ENCODE measurements at places on chromosomes 1 and 21.

DNA sequence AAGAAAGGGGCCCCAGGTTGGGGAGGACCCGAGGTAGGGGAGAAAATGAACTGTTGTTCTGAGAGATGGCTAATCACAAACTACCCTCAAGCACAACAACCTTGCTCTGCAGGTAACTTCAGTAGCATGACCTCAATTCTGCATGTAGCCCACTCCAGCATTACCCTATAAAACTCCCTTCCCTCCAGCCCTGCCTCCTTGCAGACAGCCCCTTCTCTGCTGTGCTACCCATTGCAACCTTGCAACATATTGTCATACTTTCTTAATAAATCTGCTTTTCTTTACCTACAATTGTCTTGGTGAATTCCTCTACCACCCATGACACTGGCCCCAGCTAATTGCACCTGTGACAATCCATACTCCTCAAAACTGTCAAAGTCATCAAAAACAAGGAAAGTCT lies 428.9 kb downstream of the MATN1 start:
- no peak for DNase-seq

GRCh38 chr1:77188770-77189169 lies 30.5 kb downstream of the PIGK start:
- no peak for DNase-seq

GRCh38 chr1:100455478-100456072 lies 82.4 kb upstream of the GPR88 start:
- DNase-seq = no peak

- DNase-seq = no peak
Observed at GRCh38 chr1:218207194-218207593, 77.9 kb upstream of the RRP15 start.

DNA sequence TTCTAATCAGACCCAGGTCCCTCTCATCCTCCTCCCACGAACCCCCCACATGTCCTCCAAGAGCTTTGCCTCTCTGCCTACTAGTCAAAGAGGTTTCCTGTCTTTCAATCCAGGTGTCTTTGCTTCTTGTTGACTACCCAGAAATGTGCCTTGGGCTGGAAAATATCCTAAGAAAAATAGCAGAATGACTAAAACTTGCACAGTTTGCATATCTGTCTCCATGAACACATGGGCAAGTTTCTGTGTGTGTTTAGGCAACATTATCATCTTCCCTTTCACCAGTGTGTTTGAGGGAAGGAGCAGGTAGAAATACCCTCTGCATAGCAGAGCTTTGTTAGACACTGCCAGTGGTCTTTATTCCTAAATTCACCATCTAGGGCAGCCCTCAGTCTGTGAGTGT lies 1.5 kb downstream of the C1orf116 start:
- no peak for DNase-seq

- no peak for DNase-seq
Observed at GRCh38 chr21:45296638-45297037, 8.9 kb upstream of the POFUT2 start.

- DNase-seq = no peak
Observed at GRCh38 chr1:68220420-68220819, 11.9 kb downstream of the WLS start.

DNA sequence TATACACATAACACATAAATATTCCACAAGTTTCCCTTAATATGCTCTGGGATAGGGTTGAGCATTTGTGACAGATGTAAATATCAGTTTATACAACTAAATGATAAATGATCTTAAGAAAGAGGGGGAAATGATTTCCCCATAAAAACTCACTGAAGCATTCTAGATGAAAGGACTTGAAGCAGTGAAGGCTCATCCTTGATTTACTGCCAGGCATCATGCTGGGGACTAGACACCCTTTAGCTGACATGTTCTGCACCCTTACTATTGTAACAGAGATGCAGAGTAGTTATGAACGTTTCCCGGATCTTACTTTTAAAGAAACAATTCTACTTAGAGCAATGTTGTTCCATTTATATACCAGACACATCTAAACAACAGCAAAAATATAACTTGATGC lies 235.8 kb downstream of the PTGER3 start:
- no peak for DNase-seq

DNA sequence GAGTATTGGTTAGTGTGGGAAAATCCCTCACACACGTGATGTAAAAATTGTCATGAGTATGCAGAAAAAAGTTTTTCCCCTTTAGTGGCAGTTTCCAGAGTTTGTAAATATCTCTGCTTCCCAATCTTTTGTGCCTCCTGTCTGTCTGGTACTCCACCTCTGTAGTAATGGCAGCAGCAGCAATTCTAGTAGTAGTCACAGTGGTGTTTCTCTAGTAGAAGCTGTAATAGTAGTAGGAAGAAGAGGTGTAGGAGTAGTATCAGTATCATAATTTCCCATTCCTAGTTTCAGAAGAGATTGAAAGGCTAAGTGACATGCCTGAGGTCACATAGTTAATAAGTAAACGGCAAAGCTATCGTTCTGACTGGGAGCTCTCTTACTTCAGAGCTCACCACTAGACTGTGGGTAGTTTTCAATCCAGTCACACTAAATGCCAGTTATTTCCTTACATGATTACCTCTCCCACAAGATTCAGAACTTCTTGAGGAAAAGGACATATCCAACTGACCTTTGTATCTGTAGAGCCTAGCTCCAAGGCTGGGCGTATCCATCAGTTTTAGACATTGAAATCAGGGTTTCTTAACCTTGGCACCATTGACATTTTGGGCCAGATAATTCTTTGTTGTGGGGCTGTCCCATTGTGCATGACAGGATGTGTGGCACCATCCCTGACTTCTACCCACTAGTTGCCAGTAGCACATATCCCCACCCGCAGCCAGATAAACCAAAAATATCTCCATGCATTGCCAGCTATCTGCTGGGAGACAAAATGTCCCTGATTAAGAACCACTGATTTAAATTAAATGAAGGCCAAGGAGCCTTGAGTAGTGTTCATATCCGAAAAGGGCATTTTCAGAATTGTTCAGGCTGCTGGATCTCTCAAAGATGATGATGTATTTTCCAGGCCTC lies 135.9 kb downstream of the FGGY start:
- DNase-seq = no peak

DNA sequence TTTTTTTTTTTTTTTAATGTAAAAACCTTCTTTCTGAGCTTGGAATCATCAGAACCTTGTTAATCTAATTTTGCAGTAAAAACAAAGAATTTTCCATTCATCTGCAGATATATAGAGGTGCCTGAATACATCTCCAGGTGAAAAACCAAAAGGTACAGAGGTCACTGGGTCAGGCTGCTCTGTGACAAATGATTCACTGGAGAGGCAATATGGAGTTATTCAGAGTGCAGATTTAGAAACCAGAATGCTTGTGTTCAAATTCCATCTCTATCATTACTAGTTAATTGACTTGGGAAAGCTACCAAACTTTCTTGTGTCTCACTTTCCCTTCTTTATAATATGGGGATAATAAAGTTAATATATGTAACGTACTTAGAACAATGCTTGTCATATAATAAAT lies 51.5 kb upstream of the C1orf53 start:
- DNase-seq = no peak

GRCh38 chr1:183365093-183365492 lies 53.1 kb downstream of the NMNAT2 start:
- no peak for DNase-seq

DNA sequence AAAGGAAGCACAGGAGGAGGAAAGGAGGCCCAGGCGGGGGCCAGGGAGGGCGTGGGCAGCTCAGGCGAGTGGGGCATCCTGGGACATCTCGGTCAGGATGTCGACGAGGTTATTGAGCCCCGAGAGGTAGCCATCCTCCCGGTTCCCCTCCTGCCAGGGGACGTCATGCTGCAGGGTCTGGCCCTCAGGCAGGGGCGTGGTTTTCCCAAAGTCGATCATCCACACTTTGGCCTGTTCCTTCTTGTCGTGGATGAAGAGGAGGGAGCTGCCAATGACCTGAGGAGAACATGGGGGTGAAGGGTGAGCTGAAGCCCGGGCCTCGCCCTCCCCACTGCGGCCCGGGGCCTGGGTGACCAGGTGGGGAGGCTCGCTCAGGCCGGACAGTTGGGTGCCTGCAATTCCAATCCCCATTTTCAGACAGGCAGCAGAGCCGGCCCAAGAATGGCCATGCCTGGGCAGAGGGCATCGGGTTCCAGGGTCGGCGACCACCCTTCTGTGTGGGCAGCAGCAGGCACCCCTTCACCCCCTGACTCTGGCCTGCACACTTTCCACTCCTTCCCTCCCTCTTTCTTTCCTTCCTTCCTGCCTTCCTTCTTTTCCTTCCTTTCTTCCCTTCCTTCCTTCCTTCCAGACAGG lies 86.2 kb downstream of the STUM start:
- no peak for DNase-seq

DNA sequence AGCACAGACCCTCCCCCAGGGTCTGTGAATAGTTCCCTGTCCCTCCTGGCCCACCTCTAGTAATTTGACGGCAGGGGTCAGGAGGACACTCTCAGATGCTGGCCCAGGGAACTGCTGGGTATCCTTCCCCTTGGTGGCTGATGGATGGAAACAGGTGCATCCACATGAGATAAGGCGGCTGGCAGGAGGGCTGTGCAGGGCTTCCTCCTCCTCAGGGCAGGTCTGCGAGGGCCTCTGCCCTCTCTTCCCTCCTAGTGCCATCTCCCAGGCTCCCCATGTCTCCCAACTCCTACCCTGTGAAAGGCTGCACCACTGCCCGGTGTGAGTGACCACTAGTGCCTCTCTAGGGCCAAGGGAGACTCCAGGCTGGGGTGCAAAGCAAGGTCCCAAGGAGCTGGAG lies 123.9 kb downstream of the GLIS1 start:
- DNase-seq = no peak

DNA sequence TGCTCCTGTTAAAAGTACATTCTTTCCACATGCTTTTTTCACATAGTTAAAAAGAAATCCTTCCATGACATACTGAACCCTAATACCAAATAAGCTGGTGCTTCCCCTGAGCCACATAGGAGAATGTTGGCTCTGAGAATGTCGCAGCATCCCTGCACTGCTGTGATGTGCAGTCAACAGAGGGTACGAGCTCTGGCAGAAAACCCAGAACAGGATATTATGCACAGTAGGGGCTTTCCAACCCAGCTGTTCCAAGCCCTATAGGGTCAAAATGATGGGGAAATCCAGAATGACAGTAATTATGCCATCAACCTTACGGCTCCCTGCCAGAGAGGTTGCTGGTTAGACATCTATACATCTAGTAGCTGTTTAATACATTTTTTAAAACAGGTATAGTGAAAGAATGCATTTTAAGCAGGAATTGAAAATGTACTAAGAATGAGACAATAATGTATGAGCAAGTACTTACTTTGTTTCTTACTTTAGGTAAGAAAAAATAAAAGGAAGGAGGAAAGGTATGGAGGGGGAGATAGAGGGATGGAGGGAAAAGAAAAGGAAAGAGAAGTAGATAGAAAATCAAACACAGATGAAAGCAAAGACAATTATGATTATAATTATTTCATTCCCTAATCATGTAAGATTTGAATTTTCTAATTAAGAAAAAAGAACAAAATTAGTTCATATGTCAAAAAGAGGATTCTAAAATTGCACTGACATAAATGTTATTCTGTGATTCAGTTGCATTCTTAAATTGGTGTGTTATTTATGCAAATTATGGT lies 126.0 kb downstream of the NR5A2 start:
- DNase-seq = peak; percentile 87

GRCh38 chr1:7136166-7136953 lies 351.1 kb downstream of the CAMTA1 start:
- no peak for DNase-seq

DNA sequence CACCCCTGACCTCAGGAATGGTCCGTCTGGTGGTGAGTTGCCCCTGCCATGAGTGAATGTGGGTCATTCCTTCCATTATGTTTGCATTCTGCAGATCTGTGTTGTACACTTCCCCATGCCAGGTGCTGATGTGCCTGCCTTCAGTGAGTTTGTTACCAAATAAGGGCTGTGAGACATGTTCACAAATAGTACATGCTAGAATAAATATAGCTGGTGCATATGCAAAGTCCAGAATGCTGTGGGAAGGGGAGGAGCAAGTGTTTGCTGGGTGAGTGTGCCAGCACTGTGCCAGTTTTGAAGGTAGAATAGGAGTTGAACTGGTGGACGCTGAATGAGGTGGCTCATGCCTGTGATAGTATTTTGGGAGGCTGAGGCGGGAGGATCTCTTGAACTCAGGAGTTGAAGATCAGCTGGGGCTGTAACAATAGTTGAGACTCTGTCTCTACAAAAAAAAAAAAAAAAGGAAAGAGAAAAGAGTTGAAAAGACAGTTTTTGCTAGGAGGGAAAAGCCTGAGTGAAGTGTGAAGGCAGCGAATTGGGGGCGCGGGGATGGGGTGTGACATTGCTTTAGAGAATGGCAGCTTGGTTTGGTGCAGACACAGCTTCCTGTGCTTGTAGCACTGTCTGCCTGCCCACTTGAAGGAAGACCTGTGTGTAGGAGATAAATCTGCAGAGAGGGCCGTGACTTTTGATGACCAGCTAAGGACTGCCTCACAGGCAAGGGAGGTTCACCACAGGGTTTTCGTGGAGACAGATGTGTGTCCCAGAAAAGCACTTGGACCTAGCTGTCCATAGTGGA lies 61.1 kb downstream of the LGR6 start:
- DNase-seq = no peak

DNA sequence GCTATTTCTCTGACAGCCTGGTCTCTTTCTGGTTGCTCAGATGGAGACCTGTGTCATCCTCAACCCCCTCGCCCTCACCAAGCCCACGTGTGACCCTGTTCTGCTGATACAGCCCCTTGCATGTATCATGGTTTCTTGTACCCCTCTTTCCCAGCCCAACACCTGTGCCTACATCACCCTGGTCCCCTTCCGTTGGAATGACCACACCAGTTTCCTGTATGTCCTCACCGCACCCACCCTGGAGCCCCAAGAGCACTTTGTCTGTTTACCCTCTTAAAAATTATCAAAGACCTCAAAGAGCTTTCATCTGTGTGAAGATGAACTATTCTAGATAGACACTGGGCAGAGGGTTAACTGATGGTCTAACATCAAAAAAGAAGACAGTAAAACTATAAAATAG lies 179.5 kb downstream of the GALNT2 start:
- DNase-seq = no peak

GRCh38 chr21:35319684-35320283 lies 270.7 kb upstream of the RUNX1 start:
- DNase-seq = no peak

GRCh38 chr1:59498640-59499039 lies 201.7 kb downstream of the FGGY start:
- DNase-seq = peak; percentile 88

- DNase-seq = no peak
Observed at GRCh38 chr1:228279011-228279721, 71.3 kb downstream of the OBSCN start.

Data from suppressor macrophage treated with lipopolysaccharide for 1 hour (primary cell).